GM20000 (cell line): ENCODE measurements at places on chromosomes 12 and 14.
A peak's percentile ranks its signal among the peaks of the same experiment; 100 is the strongest.

DNA sequence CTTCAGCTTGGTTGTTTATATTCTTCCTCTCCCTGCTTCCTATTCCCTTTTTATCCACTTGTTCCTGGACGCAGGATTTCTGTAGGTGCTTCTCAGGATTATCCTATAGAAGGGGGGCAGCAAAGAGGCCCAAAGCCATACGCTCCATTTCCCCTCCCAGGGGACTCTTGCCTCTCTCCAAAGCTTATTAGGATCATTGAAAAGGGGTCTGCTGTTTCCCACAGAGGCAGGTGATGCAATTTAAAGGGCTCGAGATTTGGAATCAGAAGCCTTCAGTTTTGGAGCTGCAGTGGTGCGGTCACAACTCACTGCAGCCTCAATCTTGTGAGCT, 31.5 kb upstream of the SYNDIG1L start:
- DNase-seq: no peak

GRCh38 chr12:24725616-24726015, 223.3 kb downstream of the BCAT1 start:
- DNase-seq: no peak

- DNase-seq: no peak
These were observed 39.1 kb downstream of the CORO1C start for GRCh38 chr12:108691998-108692808.

DNA sequence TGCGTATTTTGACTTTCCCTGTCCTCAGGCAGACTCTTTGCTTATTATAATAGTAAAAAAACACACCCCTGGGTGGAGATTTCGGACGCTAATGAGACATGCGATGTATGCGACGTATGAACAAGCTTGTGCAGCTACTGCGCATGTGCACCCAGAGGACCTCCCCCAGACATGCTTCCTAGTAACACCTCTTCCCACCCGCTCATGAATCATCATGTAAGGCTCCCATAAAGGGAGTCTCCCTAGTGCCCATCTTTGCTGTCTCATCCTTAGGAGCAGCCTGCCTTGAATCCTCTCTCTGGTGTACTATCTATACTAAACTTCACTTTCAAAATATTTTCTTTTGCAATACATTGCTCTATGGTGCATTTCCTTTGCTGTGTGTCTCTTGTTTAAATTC, 210.1 kb downstream of the TMEM132D start:
- DNase-seq: no peak

DNA sequence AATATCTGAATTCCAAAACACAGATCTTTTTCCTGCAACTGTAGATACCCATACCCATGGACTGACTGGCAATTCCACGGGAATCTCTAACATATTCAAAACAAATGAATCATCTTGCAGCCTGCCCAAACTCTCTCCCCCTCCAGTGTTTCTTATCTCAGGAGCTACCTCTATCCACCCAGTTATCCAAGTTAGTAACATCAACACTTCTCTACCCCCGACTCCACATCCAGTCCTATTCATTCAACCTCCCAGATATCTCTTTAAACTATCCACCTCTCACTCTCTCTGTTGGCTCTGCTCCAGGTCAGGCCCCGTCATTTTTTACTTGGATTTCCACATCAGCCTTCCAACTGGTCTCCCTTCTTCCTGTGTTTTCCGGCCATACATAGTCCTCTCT, 6.7 kb upstream of the KCNH5 start:
- no peak for DNase-seq

DNA sequence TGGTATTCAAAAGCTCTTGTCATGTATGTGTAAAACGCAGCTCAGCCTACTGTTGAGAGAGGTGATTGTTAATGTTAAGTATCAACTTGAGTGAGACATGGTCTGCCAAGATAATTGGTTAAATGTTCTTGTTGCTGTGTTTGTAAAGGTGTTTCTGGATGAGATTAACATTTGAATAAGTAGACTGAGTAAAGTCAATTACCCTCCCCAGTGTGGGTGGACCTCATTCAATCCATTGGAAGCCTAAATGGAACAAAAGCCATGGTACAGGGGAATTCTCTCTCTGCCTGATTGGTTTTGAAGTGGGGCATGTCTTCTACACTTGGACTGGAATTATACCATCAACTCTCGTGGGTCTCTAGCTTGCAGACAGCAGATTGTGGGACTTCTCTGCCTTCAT, 63.8 kb upstream of the RERGL start:
- DNase-seq: no peak

- no peak for DNase-seq
These were observed 434.0 kb upstream of the RGS6 start for GRCh38 chr14:71498212-71498611.

DNA sequence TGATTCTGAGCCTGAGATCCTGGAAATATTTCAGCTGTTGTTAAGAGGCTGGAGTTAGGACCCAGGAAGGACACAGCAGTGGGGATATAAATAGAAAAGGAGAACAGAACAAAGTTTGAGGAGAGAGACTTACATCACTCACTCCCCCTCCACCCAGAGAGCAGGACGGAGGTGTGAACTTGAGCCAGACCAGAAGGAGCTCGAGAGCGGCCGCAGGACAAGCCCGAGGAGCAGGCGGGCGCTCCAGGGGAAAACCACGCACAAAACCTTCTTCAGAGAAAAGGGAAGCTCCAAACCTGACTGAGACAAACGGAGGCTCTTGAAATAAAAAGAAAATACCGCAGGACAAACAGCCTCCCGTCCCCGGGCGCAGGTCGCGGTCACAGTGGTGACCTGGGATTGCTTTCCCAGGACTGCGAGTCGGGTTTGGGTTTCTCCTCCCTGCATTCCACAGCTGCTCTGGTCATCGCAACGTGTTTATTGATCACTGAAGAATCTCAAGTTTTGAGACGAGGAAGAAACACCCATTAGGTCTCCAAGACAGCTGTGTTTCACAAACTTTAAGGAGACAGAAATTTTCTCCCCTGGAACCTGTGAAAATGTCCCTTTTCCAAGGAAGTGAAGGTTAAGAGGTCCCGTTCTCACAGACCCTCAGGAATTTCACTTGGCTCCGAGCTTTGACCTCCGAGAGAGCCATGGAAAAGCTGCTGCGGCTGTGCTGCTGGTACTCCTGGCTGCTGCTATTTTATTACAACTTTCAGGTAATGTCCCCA, at the start of gene ADGRD1:
Gene ADGRD1, plus strand, starts transcription at position 137 of the 773 bp plus-strand sequence. Its CDS starts 559 bp downstream, at position 696.
- DNase-seq: peak; percentile 44

DNA sequence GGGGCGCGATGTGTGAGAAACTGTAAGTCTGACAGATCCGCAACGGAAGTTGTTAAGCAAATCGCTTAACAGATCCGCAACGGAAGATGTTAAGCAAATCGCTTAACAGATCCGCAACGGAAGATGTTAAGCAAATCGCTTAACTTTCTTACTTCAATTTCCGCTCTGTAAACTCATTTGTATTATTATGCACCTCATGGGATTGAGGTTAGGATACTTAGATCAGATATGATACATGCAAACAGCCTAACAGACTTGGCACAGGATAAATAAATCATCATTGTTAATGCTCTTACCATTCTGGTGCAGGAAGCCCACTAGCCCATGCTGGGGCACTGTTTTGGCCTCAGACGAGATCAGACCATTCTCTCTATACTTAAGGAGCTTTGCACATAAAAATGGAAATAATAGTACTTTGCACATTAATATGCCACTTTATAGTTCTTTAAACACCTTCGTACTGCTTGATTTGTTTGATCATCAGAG, 399 bp downstream of the NCAPD2 start:
- DNase-seq: no peak

GRCh38 chr12:116346741-116347140, 69.2 kb upstream of the MED13L start:
- no peak for DNase-seq

DNA sequence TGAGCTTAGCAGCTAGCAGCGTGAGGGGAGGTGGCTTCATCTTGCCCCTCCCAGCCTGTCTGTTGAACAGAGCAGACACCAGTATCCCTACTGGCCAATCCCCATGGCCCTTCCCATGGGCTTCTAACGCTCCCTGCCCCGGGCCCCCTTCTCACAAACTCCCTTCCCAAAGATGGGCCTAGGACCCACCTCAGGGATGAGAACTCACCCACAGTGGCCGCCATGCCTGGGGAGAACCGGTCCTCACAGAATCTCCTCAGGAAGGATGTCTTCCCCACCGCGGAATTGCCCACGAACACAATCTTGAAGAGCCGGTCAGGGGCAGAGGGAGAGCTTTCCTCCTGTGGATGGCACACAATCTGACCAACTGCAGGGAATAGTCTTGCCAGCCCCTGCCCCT, 119.5 kb downstream of the CRACR2A start:
- DNase-seq: no peak

- DNase-seq: no peak
These were observed 167.0 kb upstream of the FKBP4 start for GRCh38 chr12:2627835-2628191.
